ENCODE measurements at places on chromosomes 6 and 20.
A peak's percentile ranks its signal among the peaks of the same experiment; 100 is the strongest.

- no peaks in the 10 kb centered on the region for H3K4me1 ChIP-seq
- peaks cover 7% of the 10 kb centered on the region for H3K27me3 ChIP-seq
- H3K4me3 ChIP-seq, result no peak overlapping the region
These were observed 41.3 kb upstream of the IL20RA start for GRCh38 chr6:137086031-137086430.

- no peak overlapping the region for H3K4me3 ChIP-seq
- no peaks in the 10 kb centered on the region for H3K4me1 ChIP-seq
- no peak for DNase-seq
- H3K27ac ChIP-seq, result no peak overlapping the region
These were observed 4.6 kb downstream of the IP6K3 start for GRCh38 chr6:33742092-33742491.

DNA sequence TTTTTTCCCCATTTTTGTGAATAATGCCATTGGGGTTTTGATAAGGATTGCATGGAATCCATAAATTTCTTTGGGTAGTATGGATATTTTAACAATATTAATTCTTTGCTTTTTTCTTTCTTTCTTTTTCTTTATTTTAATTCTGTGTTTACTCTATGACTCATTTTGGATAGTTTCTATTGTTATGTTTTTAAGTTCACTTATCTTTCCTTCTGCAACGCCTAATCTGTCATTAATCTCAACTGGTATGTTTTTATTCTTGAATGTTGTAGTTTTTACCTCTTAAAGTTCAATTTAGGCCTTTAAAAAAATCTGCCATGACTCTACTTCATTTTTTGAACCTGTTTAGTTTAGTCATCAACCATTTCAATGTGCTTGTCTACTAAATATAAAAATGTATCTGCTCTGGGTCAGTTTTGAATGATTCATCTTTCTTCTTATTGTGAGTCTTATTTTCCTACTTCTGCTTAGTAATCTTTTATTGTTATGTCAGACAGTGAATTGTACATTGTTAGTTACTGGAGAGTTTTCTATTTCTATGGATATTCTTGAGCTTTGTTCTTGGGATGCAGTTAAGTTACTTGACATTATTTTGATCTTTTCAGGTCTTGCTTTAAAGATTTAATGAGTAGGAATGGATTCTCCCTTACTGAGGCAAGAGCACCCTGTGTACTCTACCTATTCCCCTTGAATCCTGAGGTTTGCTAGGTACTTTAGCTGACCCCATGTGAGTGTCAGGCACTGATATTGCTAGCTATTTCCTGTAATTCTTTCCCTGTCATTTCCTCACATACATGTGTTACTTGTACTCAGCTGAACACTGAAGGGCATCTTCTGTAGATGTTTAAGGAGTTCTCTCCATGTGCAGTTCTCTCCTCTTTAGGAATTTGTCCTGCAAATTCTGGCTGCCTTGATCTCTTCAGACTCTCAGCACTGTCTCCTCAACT is 104.2 kb downstream of the TFAP2B start:
- no peaks in the 10 kb centered on the region for H3K27me3 ChIP-seq
- no peaks in the 10 kb centered on the region for H3K4me1 ChIP-seq
- DNase-seq, result no peak
- no peak overlapping the region for H3K4me3 ChIP-seq
- H3K36me3 ChIP-seq, result peaks cover 13% of the 10 kb centered on the region
- no peak overlapping the region for H3K27ac ChIP-seq

GRCh38 chr20:23304616-23305015 is 46.0 kb upstream of the NXT1 start:
- H3K36me3 ChIP-seq, result no peaks in the 10 kb centered on the region
- H3K4me1 ChIP-seq, result no peaks in the 10 kb centered on the region
- H3K27ac ChIP-seq, result no peak overlapping the region
- H3K27me3 ChIP-seq, result peaks cover 10% of the 10 kb centered on the region

DNA sequence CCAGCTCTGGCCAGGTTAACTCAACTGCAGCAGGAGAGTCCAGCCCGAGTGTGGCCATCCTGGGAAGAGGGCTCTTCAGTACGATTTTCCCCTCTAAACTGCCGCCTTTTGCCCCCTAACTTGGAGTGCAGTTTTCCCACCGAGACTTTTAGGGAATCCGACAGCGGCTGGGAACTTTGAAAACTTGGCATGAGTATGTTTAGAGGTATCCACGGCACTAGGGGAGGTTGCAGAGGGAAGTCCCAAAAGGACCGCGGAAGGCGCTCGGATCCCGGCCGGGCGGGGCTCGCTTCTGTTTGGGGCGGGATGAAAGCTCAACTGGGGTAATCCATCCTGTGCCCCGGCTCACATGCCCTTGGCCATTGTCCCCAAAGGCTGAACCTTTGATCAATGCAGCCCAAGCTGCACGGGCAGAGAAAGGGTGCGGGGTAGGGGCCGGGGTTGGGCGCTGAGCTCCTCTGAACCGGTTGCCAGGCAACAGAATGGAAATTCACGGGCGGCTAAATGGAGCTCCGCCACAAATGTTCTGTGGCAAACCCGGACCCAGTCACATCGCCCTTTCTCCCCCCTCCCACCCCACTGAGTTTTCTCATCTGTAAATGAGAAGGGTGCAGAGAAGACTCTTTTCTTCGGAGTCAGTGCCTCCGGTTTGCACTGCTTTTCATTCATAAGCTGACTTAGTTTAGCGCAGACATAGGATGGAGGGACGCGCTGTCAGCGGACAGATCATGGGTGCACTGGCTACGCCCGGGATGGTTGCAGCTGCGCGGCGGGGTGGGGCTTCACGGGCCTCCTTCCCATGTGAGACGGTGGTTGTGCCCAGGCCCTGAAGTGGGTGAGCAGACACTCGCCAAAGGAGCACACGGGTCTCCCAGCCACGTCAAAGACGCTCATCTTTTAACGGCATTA is 2.3 kb downstream of the BMP6 start:
- peak overlapping the region; percentile 48 for H3K4me3 ChIP-seq
- H3K27ac ChIP-seq, result no peak overlapping the region
- H3K27me3 ChIP-seq, result peaks cover 36% of the 10 kb centered on the region
- DNase-seq, result no peak
- no peaks in the 10 kb centered on the region for H3K36me3 ChIP-seq
- peaks cover 4% of the 10 kb centered on the region for H3K4me1 ChIP-seq
